ENCODE measurements at places on chromosomes 5 and 9.

DNA sequence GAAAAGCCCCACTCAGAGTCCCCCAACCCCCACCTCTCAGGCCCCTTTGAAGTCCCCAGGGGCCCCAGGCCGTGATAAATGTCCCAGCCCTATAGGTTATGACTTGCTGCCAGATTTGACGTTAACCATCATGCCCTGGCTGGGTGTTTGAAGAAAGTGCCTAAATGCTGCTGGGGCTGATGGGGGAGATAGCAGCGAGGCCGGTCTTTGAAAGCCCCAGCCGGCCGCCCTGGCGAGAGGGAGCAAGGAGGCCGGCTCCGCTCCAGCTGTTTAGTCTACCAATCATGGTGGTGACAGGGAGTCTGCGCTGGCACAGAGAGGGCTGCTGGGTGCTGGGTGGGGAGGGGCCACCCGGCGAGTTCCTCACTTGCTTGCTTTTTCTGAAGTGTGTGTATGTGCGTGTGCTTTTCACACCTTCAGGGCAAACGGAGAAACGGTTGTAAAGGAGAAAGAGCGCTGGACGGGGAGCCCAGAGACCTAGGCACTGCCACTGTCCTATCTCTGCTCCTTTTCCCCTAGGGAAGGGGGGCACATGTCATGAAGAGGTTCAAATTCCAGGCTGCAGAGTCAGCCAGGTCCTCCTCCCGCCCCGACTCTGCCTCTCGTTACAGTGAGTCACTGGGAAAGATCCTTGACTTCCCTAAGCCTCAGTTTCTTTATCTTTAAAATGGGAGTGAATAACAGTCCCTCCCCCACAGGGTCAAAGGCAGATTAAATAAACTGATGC is 126.1 kb upstream of the HAND1 start:
- no peak for DNase-seq

DNA sequence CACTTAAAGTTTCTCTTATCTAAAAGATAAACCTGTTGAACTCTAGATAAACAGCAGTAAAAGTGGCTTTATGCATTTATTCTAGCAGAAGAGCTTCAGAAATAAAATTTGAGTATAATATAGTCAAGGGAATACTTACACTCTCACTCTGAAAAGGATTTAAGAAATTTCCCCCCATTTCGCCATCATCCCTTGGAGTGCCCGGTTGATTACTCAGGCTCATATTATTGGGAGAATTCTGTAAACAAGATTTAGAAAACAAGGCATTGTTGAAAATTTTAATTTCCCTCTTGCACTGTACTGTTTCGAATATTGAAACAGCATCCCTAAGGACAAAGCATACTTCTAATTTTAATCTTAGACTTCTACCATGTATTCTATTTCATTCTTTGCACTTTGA is 34.5 kb upstream of the ACOT12 start:
- no peak for DNase-seq

DNA sequence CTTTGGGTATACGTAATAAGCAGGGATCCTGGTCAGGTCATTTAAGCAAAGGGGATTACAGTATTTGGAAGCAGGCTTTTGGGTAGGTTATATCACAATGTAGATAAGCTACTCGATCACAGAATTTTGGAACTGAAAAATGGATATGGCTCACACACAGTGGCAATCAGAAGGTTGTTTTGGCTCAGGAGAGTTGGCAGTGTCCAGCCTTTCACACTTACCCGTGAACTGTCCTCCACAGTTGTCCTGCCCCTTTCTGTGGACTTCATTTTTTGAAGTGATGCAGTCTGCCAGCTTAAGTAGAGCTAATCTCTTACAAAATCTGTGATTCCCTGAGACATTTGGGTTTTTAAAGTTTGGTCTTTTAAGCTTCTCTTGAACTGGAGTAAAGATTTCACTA is 30.7 kb downstream of the ICE1 start:
- DNase-seq: no peak

DNA sequence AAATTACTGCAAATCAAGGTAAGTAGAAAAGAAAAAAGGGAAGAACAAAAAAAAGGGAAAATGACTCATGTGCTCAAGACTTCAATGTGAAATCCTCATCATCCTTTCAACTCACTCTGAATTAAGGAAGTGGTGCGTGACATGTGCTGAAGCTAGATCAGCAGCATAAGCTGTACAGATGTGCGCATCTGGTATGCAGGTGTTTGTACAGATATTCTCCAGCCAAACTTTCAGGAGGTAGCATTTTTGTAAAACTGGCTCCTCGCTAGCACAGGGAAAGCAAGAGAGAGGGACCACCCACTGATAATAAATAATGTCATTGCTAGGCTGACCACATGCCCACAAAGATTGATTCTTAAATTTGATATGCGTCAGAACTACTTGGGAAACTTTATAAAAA is 253.9 kb upstream of the RGMB start:
- no peak for DNase-seq

GRCh38 chr9:92494856-92495255 is 12.6 kb upstream of the ASPN start:
- no peak for DNase-seq

DNA sequence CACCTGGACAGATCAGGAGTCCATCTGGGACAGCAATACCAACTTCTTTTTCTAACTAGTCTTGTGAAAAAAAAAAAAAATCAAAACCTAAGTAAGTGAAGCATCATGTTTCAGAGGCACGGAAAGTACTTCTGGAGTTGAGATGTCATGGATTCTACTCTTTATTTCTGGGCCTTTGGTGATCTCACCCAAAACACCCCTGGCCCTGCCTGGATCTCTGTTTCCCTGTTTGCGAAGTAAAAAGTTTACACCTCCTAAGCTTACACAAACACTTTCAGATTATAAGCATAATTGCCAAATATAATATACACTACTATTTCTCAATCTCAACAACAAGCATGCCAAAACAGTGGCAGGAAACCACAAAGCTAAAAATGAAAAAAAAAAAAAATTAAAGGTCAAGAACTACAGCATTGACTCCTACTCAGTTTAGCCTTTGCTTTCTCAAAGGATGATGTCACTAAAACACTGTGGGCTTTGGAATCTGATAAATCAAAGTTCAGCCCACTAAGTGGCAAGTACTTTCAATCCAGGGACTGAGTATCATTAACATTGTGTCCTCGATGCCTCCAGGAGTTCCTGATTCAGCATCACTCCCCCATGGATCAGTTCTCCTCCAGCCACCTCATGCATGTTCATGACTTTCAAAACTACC is 291.9 kb downstream of the NFIB start:
- no peak for DNase-seq

DNA sequence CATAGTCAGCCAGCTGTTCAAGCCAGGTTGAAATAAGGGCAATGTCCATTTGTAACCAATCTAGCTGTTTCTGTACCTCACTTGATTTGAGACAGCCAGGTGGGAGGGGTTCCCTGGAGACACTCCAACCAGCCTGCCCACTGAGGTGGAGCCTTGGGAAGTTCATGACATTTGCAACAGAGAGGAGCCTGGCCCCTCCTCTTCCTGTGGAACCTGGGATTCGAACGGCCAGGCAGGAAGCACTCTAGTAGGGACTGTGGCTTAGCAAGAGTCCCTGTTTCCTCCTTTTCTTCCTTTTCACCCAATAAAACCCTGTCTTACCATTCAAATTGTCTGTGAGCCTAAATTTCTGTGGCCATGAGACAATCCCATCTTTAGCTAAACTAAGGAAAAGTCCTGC is 312.3 kb upstream of the NMUR2 start:
- DNase-seq: no peak

DNA sequence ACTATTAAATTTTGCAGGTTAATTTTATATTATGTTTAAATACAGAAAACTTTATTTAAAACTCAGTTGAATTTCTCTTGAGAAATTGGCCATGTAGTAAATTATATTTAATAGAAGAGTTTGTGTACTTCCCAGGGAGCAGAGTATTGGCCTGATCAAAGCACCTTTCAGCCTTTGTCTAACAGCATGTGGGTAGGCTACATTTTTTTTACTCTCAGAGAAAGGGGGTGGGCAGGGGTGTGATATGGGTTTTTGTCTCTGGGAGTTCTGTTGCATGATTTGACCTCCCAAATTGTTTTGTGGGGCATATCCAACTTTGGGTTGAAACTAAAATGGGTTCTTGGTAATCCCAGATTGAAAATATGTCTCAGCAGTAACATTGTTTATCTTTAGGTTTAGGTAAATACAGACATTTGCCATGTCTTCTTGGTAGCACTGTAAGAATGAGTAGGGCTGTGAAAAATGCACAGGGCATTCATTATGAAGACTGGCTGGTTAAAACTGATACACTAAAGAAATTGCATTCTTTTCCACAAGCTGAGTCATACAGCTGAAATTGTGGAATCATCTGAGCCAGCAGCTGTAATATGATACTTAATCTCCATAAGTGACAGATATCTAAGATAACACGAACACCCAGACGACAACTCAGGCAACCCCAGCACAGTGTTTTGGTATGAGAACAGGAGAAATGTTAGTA is 75.4 kb upstream of the CDKN2B start:
- no peak for DNase-seq

GRCh38 chr9:110427497-110428104 is 89.9 kb upstream of the TXNDC8 start:
- DNase-seq: no peak

- no peak for DNase-seq
Measured at GRCh38 chr9:98559561-98559960, 149.2 kb downstream of the GABBR2 start.

GRCh38 chr5:43369651-43370050 is 42.5 kb downstream of the CCL28 start:
- no peak for DNase-seq

DNA sequence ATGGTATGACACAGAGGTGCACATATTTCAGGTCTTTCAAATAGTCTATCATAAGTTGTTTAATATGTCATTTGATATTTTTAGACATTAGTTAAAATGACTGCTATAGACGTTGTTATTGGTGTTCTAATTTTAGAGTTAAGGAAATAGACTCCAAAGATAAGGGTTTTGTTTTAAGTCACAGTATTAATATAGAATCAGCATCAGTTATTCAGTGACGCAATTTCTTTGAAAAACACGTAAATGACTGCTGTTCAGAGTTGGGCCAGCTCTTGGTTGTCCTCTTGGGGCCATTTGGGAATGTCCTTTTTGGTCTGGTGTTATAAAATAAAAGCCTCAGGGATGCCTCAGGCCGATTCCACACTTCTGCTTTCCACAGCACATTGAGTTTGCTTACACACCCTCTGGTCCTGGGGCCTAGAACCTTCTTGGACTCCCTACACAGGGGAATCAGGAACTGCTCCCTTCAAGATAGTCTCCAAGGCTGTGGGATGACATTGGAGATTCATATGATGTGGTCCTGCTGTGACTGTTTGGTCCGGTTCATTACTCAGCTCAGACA is 14.3 kb downstream of the OTULIN start:
- DNase-seq: no peak

- no peak for DNase-seq
Measured at GRCh38 chr5:166695326-166695725, 1596.1 kb upstream of the WWC1 start.

GRCh38 chr5:66553916-66554575 is 42.1 kb upstream of the MAST4 start:
- no peak for DNase-seq

GRCh38 chr9:121700832-121701419 is 49.5 kb downstream of the DAB2IP start:
- DNase-seq: no peak

DNA sequence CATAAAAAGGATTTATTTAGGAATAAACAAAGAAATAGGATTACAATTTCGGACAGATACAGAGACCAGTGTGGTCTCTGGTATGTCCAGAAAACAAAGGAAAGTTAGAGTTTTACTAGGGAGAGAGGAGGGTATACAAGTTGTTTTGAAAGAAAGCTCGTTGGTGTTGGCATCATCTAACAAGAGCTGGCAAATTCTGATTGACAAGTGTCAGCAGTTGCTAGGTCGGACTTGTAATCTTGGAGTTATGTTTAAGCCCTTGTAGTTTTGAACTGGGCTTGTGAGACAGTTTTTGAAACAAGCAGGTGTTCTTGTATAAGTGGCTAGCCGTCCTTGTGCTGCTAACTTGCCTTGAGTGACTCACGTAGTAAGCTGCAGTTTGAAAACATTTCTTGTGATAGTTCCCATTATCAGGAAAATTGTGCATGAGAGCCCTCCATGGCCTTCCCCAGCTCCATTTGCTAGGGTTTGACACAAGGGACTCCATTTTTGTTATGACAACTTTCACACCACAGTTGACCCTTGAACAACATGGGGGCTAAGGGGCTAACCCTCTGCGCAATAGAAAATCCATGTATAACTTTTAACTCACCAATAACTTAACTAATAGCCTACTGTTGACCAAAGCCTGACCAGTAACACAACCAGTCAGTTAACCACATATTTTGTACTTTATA is 48.1 kb downstream of the ZNF622 start:
- no peak for DNase-seq

- DNase-seq: no peak
Measured at GRCh38 chr5:69415584-69415958, 655 bp downstream of the MARVELD2 start.

DNA sequence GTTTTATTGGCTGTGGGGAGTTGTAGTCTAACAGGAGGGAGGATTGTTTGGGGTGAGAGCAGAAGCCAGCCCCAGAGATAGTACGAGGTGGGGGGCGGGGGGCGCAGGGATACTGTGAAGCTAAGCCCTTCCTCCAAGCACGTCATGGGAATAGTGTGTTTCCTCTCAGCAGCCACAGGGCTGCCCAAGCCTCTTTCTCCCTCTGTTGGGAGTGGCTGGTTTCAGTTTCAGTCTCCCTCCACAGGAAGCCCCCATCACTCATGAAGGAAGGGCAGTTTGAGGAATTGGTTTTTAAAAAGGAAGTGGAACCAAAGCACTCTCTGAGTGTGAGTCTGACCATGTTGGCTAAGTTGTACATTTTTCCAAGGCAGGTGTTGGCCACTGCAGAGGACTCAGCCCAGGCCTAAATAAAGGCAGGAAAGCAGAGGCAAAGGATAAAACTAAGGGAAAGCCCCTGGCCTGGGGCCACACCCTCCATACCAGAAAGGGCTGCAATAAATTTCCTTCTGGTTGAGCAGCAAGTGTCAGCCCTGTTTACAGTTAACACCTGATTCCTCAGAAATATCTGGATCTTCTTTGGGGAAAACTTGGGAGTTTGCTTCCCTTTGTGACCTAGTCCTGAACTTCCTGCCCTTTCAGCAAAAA is 3.2 kb downstream of the RAB24 start:
- no peak for DNase-seq

DNA sequence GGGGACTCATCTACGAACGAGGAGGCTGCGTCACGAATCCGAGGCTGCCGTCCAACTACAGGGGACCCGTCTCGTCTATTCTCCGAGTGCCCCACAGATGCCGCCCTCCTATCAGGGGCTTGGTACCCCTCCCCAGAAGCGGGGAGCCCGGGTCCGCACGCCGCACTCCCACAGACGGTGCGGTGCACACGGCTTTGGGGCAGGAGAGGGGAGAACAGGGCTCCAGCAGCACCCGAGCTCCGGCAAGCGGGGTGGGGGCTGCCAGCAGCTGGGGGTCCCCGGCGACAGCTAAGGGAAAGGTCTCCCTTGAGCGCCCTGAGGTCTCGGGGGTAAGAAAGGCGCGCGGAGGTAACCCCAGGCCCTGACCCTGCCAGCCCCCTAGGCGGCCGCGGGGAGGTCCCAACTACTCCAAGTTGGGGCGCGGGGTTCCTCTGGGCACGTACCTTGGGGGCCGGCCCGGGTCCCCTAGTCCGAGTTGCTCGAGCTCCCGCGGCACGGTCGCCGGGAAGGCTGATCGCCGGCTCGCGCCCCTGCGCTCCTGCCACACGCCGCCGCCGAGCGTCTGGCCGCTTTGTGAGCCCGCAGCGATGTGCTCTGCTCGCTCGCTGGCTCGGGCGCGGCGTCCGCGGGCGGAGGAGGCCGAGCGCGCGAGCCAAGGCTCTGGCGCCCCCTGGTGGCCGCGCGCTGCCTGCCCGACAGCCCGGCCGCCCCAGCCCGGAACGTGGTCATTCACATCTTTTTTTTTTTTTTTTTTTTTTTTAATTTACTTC is at the start of gene SPOCK1:
TSS of gene SPOCK1 (minus strand) at position 591 of the 770 bp plus-strand sequence.
- peak; percentile 44 for DNase-seq
